Tibial nerve (tissue), 4 donors: ENCODE measurements at places on chromosomes 16 and 17.

DNA sequence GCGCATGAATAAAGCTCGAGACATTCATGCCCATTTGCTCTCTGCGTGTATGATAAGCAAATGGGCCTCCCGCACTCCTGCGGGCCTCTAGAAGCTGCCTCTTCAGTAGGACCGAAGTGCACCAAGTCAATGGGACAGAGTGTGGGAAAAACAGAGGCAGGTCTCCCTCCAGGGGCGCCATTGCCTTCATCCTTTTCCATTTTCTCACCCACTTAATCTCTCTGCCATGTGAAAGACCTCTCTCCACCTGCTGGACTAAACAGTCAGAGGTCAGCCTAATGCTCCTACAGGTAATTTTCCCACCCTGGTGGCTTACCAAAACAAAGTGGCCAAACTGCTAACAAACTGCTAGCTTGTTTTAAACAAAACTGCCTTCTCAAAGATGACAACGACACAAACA is 210.9 kb downstream of the ZFHX3 start:
- no peak for DNase-seq

DNA sequence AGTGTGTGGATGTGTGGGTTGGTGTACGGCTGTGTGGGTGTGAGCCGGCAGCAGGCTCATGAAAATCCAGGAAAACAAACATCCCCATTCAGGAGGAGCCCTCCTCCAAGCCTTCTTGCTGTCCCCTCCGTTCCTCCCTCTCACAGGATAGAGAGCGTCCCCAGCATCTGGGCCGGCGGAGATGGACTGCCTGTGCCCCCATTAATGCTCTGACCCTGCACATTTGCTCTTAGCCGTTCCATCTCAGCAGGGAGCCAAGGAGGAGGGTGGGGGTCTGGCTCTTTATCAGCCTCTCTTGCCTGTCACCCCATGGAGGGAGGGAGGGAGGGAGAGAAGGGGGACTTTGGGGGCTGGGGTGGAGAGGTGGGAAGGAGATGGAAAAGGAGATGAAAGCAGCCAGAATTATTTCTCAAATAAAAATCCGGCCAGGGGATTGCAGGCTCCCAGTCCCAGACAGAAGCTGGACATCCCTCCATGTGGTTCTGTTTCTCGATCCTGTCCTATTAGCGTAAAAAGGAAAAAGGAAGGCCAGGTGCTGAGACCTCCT is 240.0 kb upstream of the ZFHX3 start:
- DNase-seq, result no peak

DNA sequence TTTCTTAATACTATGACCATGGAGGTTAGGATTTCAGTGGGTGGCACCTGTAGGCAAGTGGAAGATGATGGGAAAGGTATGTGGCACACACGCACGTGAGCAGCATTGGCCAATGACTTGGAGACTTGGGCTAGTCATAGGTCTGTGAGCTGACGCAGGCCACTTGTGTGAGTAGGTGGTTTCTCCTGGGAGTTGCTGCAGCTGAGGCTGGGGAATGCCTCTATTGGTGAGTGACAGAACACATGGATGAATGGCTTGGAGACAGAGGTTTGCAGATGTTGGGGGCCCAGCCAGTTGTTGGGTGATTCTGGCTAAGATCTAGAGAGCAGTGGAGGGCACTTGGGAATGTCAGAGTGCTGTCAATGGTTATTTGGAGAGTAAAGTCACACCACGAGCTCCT is 64.1 kb downstream of the MARF1 start:
- no peak for DNase-seq

- DNase-seq, result no peak
Measured at GRCh38 chr17:37825851-37826250, 81.0 kb upstream of the HNF1B start.
